ENCODE measurements at places on chromosomes 4 and X. TPM values are rescaled to one million over a fixed set of nuclear protein-coding genes. Genes with fewer than 3 reads are reported as not detected.

DNA sequence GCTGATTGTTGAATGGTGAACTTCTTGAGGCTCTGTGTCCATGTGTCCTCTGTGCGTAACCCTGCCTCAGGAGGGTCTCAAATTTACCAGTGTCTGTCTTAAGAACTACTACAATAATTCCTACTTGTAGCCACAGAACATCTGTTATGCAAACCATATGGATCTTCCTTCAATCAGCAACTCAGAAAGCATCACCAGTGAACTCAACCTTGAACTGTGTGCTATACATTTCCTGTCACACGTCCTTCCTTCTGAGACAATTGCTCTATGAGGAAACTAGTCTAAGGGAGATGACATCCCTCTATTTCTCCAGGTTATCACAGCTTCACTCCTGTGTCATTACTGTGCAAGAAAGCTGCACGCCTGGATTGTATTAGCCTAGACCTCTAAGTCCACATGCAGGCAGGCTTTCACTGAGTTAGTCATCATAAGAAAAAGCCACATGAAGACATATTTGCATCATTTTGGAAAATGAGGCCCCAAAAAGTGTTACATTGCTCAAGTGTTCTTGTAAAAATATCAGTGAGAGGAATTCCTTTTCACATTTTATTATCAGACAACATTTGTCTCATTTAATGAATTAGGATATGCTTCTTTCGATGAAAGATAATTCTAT lies 157.8 kb downstream of the AFF2 start:
- H3K27ac ChIP-seq = no peak overlapping the region
- H3K4me1 ChIP-seq = no peaks in the 10 kb centered on the region
- no peak for DNase-seq
- no peaks in the 10 kb centered on the region for H3K36me3 ChIP-seq
- no peak overlapping the region for H3K4me3 ChIP-seq
- H3K27me3 ChIP-seq = no peaks in the 10 kb centered on the region

- no peak overlapping the region for H3K4me3 ChIP-seq
- peaks cover 5% of the 10 kb centered on the region for H3K27me3 ChIP-seq
- no peak overlapping the region for H3K27ac ChIP-seq
- no peaks in the 10 kb centered on the region for H3K36me3 ChIP-seq
These were observed 106.4 kb upstream of the FAM241A start for GRCh38 chr4:112038861-112039260.

TDO2 gene
- total RNA-seq = not detected

DNA sequence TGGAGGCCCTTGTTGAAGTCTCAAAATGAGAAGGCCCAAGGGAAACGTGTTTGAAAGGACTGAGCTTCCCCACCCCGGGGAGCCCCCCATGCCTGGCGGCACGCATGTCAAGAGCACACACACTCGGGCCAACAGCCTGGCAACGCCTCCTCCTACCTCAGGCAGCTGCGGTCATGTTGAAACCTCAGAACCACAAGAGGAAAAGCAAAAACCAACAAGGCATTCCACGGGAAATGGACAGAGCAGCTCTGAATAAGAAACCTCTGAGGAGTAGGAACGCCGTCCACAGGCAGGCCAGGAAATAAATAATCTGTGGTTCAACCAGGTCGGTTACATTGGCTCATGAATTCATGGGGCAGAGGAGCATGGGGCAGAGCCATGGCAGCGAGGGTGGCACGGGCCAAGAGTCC lies 95.7 kb upstream of the AFAP1 start:
- H3K27ac ChIP-seq = no peak overlapping the region
- H3K27me3 ChIP-seq = no peaks in the 10 kb centered on the region
- no peak overlapping the region for H3K4me3 ChIP-seq
- H3K4me1 ChIP-seq = no peaks in the 10 kb centered on the region
- no peak for DNase-seq
- no peaks in the 10 kb centered on the region for H3K36me3 ChIP-seq

GRCh38 chr4:185003596-185004351 lies 14.5 kb upstream of the HELT start:
- no peak overlapping the region for H3K4me3 ChIP-seq
- no peaks in the 10 kb centered on the region for H3K36me3 ChIP-seq
- DNase-seq = no peak
- H3K27me3 ChIP-seq = no peaks in the 10 kb centered on the region

DNA sequence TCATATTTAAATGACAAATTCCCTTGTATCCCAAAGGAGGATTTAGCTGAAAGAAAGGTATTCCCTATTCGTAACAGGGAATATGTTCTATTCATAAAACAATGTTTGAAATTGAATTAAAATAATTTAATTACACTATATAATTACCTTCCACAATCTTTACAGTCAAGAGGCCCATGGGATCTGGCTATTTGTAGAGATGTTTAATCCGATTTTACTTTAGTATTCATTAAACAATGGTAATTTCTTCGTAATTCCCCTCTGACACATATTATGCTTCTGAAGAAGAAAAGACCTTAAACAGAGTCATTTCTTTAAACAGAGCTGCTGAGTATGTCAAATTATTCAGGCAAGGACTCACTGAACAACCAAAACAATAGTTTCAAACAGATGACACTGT lies 98.8 kb downstream of the MAGEC1 start:
- DNase-seq = no peak
- H3K4me1 ChIP-seq = no peaks in the 10 kb centered on the region
- no peaks in the 10 kb centered on the region for H3K36me3 ChIP-seq
- no peak overlapping the region for H3K4me3 ChIP-seq
- H3K27me3 ChIP-seq = no peaks in the 10 kb centered on the region

FAM47A gene
- not detected for total RNA-seq

- DNase-seq = no peak
- H3K36me3 ChIP-seq = no peaks in the 10 kb centered on the region
- no peak overlapping the region for H3K27ac ChIP-seq
- H3K4me3 ChIP-seq = no peak overlapping the region
- H3K4me1 ChIP-seq = no peaks in the 10 kb centered on the region
These were observed 38.2 kb downstream of the DMP1 start for GRCh38 chr4:87688316-87688715.

ADGRG2 gene
- 8.2 TPM for total RNA-seq

STIM2 gene
- 19.8 TPM for total RNA-seq

GRCh38 chr4:54276641-54277430 lies 47.7 kb downstream of the PDGFRA start:
- H3K27ac ChIP-seq = peak overlapping the region; percentile 69
- H3K4me3 ChIP-seq = no peak overlapping the region
- no peak for DNase-seq
- peaks cover 8% of the 10 kb centered on the region for H3K36me3 ChIP-seq

DNA sequence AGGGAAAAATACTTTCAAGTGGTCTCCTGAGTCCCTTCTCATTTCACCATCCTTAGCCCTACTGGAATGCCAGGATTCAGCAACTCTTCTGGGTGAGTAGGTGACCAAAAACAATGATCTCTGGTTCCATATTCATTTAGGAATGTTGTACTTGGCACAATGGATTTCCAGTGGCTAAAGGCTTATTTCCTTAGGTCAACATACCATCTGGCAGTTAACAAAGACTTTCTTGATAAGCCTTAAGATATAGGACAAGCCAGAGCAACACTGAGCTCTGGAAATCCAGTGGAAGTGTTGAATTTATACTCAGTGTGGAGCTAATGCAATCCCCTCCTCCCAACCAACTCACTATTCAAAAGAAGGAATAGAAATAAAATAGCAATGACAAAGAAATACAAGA lies 139.4 kb upstream of the EMCN start:
- peak; percentile 7 for DNase-seq
- no peak overlapping the region for H3K27ac ChIP-seq
- H3K27me3 ChIP-seq = no peaks in the 10 kb centered on the region
- H3K4me1 ChIP-seq = no peaks in the 10 kb centered on the region

GRCh38 chr4:75696071-75696470 lies 22.9 kb upstream of the G3BP2 start:
- no peaks in the 10 kb centered on the region for H3K4me1 ChIP-seq
- no peak for DNase-seq
- no peaks in the 10 kb centered on the region for H3K36me3 ChIP-seq
- no peak overlapping the region for H3K27ac ChIP-seq
- H3K27me3 ChIP-seq = no peaks in the 10 kb centered on the region

CNGA1 gene
- total RNA-seq = 0.87 TPM

- no peak overlapping the region for H3K4me3 ChIP-seq
- no peak for DNase-seq
- no peak overlapping the region for H3K27ac ChIP-seq
- no peaks in the 10 kb centered on the region for H3K36me3 ChIP-seq
These were observed 2135.9 kb downstream of the ARAP2 start for GRCh38 chr4:34108391-34108790.

DNA sequence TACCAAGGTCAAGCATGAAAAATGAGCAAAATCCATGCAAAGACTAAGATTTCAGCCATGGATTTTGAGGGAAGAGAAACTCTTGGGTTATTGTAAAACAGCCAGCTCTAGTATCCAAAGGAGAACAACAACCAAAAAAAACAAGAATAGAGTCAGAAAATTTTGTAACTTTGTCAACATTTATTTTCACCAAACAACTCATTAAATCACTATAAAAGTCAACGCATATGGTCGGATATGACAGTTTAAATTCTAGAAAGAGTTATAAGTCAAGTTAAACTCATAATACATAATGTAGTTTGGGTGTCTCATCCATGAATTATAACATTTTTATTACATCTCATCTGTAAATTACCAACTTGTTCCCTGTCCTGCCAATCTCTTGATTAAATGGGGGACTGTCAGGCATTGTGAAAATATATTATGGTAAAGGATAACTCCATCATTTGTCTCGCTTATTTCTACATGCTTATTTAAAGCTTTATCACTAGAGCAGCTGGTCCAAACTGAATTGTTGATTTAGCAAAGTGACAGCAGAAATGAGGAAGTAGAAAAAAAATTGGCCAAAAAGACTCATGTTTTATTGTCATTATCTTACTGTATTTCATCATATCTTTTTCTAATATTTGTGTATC lies 224.8 kb upstream of the NOCT start:
- no peak for DNase-seq
- no peaks in the 10 kb centered on the region for H3K4me1 ChIP-seq
- H3K27me3 ChIP-seq = no peaks in the 10 kb centered on the region
- H3K36me3 ChIP-seq = no peaks in the 10 kb centered on the region
- H3K27ac ChIP-seq = no peak overlapping the region

ZAR1 gene
- not detected for total RNA-seq

DNA sequence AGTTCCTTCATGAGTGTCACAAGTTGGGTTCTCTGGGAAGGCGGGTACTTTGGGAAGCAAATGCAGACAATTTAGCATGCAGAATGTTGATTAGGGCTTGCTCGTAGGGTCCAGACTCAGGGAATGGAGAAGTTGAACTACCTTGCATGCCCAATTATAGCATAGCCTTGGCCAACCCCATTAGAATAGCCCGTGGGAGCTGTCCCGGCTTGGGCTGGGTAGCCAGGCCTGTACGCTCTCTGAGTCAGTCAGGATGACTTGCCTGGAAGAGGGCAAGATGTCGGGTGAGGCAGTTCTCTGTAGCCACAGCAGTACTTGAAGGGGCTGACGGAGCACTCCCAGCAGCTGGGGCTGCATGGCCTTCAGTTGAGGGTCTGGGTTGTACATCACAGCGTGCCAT lies 19.5 kb downstream of the KIAA0232 start:
- no peak for DNase-seq
- H3K4me3 ChIP-seq = no peak overlapping the region
- H3K4me1 ChIP-seq = peaks cover 85% of the 10 kb centered on the region
- H3K27ac ChIP-seq = no peak overlapping the region

DNA sequence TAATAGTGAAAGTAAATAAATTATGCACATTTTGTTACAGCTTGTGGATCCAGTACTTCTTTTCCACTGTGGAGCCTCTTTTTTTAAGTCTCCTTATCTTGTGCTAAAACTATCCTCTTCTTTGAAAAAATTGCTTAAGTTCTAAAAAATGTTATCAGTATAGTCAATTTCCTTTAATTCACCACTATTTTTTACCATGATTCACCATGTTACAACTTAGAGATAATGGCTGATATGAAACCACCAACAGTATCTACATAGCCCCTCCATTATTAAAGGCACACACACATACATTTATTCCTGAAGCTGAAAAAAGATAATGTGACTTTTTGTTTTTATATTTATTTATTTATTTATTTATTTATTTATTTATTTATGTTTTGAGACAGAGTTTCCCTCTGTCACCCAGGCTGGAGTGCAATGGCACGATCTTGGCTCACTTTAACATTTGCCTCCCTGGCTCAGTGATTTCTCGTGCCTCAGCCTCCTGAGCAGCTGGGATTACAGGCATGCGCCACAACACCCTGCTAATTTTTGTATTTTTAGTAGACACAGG lies 243.2 kb downstream of the SPOCK3 start:
- H3K4me3 ChIP-seq = no peak overlapping the region
- no peak overlapping the region for H3K27ac ChIP-seq
- no peaks in the 10 kb centered on the region for H3K4me1 ChIP-seq
- no peaks in the 10 kb centered on the region for H3K27me3 ChIP-seq
- no peak for DNase-seq

GRCh38 chr4:93731456-93731855 lies 97.1 kb upstream of the ATOH1 start:
- no peak overlapping the region for H3K4me3 ChIP-seq
- no peak overlapping the region for H3K27ac ChIP-seq
- DNase-seq = no peak
- no peaks in the 10 kb centered on the region for H3K36me3 ChIP-seq
- H3K4me1 ChIP-seq = no peaks in the 10 kb centered on the region

DNA sequence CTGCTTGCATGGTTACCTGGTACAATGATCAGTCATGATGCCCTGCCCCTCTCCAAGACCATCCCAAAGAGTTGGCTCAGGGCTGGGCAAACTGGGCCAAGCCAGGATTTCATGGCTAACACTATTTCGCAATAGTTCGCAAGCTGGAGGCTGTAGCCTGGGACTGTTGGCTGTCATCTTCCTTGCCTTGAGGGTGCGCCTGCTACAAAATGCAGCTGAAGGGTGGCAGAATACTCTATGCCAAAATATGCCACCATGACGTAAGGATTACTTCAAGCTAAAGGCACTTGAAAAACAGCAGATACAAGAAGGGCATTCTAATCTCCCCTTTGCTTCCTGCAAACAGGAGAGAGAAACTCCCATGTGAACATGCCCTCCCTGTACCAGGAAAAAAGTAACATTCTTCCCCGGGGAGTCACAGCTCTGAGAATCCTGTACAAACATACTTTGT lies 21.0 kb downstream of the SAT1 start:
- DNase-seq = peak; percentile 77
- peaks cover 30% of the 10 kb centered on the region for H3K4me1 ChIP-seq
- H3K4me3 ChIP-seq = no peak overlapping the region

DNA sequence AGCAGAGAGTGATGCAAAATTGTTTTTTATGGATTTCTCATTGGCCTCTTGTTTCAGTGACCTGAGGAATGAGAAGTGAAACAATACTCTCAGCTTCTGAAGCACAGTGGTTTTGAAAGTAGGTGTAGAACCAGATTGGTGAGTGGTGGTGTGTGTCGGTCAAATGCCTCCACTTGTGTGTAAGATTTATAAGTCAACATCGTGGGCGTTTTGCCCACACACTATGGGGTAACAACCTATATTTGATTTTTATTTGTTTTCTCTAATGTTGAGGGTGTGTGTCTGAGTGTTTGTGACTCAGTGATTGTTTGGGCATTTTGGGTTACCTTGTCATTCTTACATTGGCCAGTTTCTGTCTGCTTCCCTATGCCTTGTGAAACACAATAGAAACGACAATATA lies 23.3 kb downstream of the ADGRL3 start:
- no peaks in the 10 kb centered on the region for H3K4me1 ChIP-seq
- H3K27ac ChIP-seq = no peak overlapping the region
- no peaks in the 10 kb centered on the region for H3K27me3 ChIP-seq
- no peaks in the 10 kb centered on the region for H3K36me3 ChIP-seq
- no peak overlapping the region for H3K4me3 ChIP-seq
- DNase-seq = no peak

Measured in stomach (tissue), 19 donors.